ENCODE measurements at places on chromosomes 1 and 21.

DNA sequence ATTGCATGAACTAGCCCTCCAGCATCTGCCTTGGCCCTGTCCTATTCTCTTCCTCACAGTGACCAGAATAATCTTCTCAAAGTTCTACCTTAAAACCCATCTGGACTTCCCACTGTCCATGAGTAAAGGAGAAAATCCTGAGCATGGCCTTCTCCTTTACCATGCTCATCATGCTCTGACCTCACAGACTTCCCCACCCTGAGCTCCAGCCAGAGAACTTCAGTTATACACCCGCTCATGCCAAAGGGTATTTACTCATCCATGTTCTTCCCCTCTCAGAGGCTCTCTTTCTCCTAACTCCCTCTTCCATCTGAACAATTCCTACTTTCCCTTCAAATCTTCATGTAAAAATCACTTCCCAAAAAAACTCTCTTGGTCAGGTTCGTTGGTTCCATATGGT is 188.4 kb downstream of the SETD4 start:
- DNase-seq, result no peak

GRCh38 chr1:116356673-116357072 is 16.4 kb upstream of the ATP1A1 start:
- DNase-seq, result no peak

DNA sequence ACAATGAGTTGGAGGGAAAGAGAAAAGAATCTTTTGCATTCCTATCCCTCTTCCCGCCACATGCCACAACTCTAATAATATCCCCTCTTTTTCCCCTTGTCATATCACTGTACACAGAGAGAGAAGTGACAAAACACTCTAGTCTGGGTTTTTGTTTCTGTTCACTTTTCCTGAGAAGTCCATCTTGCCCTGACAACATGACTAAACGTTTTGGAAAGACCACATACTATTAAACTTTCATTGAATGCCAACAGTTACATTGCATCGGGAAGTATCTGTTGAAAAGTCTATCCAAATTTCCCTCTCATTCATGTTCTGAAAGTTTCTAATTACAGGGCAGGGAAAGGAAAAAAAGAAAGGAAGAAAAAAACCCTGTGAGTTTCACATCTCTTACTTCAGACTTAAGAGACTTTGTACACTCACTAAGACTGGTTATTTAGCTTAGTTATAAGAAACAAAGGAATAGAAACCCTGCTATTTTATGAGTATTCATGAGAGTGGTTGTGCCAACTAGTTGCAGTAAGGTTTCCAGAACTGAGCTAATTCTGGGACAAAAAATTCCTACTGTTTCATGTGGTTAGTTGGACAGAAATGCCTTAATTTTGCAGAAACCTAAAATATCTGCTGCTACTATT is 16.9 kb downstream of the PLA2G4A start:
- DNase-seq, result no peak

DNA sequence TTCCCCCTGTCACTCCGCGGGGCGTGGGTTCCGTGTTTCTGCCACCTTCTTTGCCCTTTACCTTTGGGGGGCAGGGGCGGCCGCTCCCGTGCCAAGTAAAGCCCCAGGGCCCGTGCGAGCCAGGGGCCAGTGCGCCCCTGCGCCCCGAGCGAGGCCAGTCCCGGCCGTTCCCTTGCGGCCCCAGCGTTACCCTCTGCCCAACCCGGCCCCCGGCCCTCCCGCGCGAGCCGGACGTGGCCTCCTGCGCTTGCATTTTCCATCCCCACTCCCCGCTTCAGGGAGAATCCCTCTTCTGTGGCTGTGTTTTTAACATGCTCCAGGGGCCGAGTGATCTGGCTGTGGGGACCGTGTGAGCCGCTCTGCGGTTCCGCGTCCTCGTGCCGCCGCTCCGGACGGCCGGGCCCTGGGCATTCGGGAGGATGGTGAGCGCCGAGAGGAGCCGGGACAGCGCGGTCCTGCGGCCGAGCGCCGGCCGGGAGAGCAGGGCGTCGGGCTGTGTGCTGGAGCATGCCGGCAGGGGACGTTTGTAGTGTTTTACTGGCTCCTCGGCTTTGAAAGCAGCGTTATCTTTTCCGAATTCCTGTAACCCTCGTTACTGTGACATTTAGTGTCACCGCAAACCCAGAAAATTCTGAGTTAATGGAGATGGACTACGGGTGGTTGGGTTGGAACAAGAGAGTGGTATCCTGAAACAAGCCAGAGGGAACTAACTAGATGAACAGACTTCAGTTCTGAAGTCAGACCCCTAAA is 1.0 kb downstream of the GALNT2 start:
- DNase-seq, result no peak

GRCh38 chr1:227321035-227321434 is 2.7 kb upstream of the CDC42BPA start:
- no peak for DNase-seq

DNA sequence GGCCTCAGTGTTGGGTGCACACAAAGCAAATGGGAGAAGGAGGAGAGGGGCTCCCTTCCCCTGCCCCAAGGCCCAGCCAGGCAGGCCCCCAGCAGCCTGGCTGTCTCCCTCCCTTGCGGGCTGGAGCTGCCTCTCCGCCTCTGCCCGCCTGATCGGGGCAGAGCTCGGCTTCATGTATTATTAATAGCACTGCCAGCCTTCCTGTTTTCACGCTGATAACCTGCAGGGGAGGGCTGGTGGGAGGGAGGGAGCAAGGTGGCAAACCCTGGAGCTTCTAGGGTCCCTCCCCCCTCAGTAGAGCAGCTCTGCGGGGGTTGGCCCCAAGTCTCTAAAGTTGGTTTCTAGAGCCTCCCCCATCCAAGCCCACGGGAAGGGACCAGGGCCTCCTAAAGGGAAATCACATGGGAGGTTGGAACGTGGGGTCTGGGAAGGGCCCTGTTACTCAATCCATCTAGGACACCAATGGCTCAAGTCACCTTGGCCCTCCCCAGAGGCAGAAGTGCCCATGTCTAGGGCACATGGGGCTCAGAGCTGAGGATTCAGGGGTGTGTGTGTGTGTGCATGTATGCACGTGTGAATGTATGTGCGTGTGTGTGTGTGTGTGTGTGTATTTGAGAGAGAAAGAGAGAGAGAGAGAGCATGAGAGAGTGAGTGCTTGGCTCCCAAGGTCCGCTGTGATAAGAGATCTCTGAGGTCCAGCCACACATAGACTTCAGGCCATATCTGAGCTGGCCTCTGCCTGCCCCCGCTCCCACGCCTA is 21.8 kb upstream of the POU3F1 start:
- DNase-seq, result no peak

DNA sequence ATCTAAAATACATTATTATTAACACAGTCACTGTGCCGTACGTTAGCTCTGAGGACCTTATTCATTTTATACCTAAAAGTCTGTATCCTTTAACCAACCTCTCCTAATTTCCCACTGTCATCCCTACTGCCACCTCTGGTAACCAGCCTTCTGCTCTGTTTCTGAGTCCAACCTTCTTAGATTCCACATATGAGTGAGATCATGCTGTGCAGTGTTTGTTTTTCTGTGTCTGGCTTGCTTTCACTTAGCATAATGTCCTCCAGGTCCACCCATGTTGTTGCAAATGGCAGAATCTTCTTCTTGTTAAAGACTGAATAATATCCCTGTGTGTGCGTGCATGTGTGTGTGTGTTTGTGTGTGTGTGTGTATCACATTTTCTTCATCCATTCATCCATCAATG is 64.2 kb downstream of the ETS2 start:
- no peak for DNase-seq

DNA sequence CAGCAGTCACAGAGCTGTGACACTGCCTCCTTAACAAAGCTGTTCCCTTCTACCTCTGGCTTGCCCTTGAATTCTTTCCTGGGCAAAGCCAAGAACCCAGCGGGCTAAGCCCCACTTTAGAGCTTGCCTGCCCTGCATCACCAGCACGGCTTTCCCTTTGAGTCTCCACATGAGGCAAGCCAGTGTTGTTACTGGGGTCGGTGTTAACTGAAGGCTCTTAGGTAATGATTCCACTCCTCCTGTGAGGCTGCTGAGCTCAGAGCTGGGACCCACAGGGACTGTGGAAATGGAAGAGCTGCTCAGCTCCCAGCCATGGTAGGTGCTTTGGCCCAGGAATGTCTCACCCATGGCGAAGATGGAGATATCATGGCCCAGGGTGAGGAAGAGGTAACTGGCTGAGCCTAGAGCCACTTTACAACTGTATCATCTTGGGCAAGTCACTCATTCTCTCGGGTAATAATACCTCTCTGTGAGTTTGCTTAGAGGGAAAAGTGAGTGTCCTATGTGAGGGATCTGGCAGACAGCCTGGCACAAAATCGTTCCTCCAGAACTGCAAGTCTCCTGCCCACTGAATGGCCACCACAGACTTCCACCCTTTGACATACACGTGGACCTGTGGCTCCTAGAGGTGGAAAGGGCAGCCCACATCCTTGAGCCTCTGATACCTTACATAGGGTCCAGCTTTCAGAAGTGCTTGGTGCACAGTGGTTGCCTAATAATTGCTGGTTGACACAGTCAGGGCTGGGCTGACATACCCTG is 654.1 kb downstream of the PTPRU start:
- no peak for DNase-seq

DNA sequence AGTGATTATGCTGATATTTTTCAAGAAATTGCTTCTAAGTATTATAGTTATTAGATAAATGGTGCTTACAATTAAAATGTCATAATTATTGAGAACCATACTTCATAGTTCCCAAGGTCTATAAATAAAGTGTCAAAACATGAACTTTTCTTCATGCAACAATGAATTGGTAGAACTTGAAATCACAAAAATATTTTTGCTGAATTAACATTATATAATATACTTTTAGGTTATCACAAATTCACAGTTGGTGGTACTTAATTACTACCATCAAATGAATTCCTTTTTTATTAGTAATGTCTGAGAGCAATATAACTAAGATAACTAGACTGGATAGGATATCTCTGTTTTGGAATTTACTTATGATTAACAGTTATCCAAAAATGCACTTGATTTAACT is 4.7 kb downstream of the DNM3 start:
- no peak for DNase-seq

DNA sequence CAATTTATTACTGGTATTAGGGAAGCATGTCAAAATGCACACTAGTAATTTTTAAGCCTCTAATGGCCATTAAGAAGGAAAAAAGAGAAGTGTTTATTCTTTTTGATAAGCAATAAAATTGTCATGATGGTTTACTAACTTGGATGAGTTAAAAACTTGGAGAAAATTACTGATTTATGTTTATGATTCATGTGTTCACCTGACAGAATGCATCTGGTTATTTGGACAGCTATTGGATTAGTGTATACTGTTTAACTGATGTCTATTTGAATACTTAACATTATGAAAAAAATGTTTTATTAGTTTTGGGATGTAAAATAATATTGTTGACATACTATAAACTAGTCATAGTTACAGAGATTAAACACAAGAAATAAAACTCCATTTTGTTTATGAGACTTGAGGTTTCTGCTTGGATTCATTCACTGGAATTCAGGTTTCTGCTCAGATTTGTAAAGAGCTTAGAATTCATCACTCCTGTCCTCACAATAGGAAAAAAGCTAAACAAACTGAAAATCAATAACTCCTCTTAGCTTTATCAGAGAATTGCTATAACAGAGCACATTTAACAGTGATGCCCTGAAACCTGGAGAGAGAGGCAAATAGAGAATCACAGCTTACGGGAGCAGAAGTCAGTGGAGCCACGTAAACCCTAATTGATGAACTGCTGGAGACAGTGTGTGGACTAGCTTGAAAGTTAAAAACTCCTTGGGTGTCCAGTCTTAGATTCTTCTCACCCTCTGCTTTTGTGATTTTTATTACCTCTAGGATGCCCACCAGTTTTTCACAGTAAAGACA is 56.7 kb downstream of the RALGPS2 start:
- DNase-seq, result no peak

DNA sequence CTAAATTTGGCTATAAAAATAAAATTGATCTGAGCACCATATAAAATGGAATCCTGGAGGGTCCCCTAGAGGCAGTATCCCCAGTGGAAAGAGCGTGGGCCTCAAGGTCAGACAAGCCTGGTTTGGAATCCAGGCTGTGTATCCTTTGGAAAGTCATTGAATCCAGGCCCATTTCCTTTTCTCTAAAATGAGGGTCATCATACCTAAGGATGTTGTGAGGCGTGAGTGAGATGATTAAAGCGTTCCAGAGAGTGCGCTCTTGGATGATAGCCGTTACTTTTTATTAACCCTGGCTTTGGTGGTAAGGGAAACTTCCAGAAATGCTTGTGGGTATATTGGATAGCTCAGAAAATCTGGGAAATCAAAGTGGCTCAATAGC is 683 bp upstream of the ZNF436 start:
- no peak for DNase-seq

GRCh38 chr1:196308176-196308575 is 300.1 kb downstream of the KCNT2 start:
- DNase-seq, result no peak
